ENCODE measurements at places on chromosomes 7 and 10. TPM values are rescaled to one million over a fixed set of nuclear protein-coding genes. Genes with fewer than 3 reads are reported as not detected.

The SORCS3 gene
- not detected for total RNA-seq

DNA sequence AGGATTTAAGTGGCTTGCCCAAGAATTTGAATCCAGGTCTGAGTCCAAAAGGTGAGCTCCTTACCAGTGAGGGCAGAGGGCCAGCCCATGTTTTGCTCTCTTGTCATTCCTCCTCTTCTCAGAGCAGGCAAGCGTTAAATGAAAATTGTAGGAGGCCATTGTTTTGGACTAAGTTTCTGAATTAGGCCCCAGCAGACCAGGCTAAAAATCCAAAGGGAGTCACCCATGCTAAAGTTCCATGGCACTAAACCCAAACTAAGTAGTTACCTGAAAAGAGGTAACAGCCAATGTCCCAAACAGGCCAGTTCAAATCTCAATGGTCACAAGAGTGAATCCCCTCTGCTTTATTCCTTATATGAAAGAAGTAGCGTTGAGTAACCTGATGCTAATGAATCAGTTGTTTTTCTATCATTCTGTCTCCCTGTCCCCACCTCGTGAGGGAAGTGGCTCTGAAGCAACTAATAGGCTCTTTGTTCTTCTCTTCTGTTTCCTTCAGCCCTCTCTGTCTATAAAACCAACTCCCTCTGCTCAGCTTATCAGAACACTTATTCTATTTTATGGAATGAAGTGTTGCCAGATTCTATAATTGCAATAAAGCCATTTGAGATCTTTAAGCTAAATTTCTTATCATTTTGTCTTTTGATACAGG lies 17.5 kb upstream of the CDH23 start:
- DNase-seq, result no peak

DNA sequence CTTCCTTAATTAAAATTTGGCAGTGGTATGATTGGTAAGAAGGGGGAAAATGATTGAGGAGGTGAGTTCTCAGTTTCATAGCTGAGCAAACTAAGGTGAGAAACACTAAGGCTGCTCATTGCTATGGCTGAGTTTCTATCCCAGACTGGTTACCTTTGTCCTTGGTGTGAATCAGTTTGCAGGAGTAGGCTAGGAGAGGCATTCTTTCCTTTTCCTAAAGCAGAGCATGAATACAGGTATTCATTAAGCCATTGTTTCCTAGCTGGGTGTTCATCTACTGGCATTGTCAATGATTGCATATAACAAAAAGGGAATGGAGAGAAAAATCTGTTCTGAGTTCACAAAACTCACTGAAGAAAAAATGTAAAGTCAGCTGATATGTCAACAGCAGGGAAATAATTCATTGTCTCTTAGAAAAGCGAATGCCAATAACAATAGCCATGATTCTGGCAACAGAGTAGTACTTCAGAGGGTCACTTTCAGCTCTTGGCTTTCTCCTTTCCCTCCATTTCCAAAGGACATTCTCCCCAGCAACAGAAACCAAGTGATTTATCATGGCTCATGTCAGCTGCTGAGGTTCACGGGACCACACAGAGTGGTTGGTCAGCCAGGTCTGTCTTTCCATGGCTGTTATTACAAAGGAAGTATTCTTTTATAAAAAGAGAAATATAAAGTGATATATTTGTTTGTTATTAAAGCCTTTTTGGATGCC lies 234.0 kb downstream of the BICC1 start:
- DNase-seq, result no peak

GRCh38 chr10:43983856-43984271 lies 335.2 kb upstream of the ZNF32 start:
- DNase-seq, result no peak

GRCh38 chr10:30238836-30239235 lies 110.2 kb downstream of the MTPAP start:
- no peak for DNase-seq

GRCh38 chr7:64174941-64175340 lies 32.1 kb upstream of the ZNF735 start:
- DNase-seq, result no peak

GRCh38 chr7:78635026-78635793 lies 818.3 kb downstream of the MAGI2 start:
- no peak for DNase-seq

The PCGF6 gene
- total RNA-seq, result 18.1 TPM

- DNase-seq, result peak; percentile 76
Measured at GRCh38 chr10:97407211-97407951, 6.2 kb upstream of the RRP12 start.

GRCh38 chr10:96397902-96398301 lies 39.1 kb upstream of the OPALIN start:
- no peak for DNase-seq

GRCh38 chr7:46589286-46589685 lies 668.2 kb upstream of the IGFBP3 start:
- DNase-seq, result no peak

DNA sequence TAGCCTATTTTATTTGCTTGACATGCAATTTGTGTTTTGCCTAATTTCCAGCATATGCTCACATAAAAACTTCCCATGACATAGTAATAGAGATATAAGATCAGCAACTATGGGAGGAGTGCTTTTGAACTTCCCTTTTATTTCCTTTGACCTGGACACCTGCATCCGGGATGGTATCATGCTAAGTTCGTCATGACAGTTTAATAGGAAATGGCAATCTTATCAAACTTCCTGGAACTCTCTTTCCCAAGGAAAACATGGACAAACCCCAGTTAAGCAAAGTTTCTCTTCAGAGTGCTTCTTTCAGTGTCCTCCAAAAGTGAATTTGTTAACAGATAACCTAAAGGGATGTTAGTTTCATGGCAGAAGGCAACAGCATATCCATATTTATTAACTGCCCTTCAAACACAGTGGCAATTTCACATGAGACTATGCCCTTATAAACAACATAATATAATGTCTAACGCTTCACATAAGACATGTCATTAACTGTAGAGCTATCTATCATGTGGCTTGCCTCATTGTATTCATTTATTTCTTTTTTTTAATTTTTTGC lies 474.7 kb upstream of the SEMA3A start:
- no peak for DNase-seq

DNA sequence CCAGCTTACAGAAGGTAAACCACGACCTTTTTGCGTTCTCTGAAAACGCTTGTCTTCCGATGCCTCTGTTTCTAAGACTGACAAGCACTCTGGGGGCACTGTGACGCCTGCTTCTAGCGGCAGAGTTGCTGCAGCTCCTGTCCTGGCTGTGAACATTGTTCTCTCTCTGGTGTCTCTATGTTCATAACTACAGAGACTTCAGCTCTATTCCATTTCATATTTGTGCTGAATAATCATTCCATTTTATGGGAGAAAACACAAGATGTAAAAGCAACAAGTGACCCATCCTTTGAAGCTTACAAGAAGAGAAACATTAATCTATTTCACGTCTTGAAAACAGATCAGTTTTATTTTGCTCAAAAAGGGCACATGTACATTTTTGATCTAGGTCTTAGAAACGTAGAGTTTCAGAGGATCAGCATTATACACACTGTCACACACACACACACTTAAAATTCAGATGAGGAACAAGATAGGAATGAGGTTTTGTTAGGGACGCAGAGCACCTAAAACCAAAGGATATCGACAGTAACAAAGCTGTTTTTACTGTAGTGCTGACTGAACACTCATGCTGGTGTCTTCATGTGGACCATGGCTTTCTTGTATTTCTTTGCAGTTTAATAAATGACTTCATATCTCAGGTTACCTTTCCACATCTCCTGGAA lies 3.0 kb downstream of the IKZF1 start:
- peak; percentile 45 for DNase-seq

GRCh38 chr10:127690176-127690835 lies 46.7 kb upstream of the FOXI2 start:
- no peak for DNase-seq

The GRID2IP gene
- not detected for total RNA-seq

The MLXIPL gene
- total RNA-seq, result 11.8 TPM

DNA sequence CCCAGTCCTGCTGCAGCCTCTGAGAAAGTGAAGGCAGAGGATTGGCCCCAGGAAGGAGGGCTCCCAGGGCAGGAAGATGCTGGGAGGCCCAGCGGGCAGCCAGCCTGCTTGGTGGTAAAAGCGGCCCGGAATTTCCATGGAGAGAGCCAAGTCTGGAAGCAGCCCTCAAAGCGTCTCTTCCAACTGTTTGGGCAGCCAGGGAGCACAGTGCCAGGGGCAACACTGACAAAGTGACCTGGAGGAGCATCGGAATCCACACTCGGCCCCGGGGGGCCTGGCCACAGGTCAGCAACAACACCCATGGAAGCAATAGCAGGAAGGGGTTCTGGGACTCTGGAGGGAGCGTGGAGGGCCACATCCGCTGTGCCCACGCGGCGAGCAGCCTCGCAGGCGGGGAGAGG lies 63.2 kb upstream of the FGFR2 start:
- DNase-seq, result no peak

- peak; percentile 91 for DNase-seq
Measured at GRCh38 chr10:101060036-101060950, 1.5 kb upstream of the KAZALD1 start.

GRCh38 chr7:47337531-47337930 lies 244.4 kb downstream of the TNS3 start:
- DNase-seq, result no peak

The C7orf57 gene
- total RNA-seq, result not detected

DNA sequence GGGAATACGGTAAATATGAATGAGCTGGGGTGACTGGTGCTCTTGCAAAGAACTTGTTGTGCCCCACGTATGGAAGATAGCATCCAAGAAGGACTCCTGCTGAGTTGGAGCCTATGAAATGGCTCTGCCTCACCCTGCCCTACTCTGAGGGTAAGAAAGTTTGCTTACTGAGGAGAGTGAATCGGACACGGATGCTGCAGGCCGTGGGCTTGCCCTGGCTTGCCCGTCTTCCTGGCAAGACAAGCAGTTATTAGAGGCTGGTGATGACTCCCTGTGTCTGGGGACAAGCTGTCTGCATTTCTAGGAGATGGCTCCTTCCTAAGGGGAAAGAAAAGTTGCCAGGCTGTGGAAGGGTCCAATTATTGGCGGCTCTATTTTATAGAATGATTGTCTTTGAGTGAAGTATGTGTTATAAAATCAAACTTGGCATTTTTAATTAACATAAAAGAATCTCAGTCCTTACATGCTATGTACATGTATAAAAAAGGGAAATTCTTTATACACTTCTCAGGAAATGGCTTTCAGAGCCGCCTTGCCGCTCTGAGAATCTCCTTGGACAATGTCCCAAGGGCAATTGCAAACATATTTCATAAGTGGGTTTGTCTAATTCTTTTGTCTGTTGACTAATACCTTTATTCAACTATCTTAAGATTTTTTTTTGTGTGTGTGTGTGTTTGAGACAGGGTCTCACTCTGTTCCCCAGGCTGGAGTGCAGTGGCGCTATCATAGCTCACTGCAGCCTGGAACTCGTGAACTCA lies 64.6 kb downstream of the CYP26A1 start:
- DNase-seq, result no peak

DNA sequence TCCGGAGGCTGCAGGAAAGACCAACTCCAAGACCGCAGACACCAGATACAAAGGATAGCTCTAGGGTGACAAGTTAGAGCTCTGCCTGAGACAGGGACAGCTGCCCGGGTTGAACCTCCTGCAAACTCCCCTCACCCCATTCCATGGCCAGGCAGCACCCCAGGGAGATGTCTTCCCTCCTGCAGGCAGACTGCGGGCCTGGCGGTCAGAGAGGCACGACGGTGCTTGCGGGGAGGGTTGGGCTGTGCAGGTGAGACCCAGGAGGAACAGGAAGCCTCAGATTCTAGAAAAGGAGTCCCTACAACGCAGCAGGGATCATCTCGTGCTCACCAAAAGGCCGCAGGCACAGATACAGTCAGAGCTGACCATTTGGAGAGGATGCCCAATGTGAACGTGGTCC lies 34.6 kb downstream of the CARD11 start:
- no peak for DNase-seq

GRCh38 chr10:132104471-132105301 lies 38.9 kb downstream of the JAKMIP3 start:
- DNase-seq, result no peak

The STRIP2 gene
- 56.3 TPM for total RNA-seq

DNA sequence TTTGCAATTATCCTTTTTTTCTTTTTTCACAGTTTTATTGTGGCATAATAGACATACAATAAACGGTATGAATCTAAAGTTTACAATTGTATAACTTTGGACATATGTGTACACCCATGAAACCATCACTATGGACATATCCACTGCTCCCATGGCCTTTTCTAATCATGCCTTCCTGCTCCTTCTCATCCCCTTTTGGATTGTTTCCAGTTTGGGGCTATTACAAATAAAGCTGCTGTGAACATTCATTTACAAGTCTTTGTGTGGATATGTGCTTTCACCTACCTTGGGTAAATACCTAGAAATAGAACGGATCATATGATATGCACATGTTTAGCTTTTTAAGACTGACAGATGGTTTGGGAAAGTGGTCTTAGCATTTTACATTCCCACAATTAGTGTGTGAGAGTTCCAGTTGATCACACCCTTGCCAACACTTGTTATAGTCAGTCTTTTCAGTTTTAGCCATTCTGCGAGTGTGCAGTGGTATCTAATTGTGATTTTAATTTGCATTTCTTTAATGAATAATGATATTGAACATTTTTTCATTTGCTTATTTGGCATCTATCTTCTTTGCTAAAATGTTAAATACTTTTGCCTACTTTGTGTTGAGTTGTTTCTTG lies 120.9 kb upstream of the KAT6B start:
- no peak for DNase-seq

The UROS gene
- 31.9 TPM for total RNA-seq

The SMNDC1 gene
- total RNA-seq, result 28.1 TPM

DNA sequence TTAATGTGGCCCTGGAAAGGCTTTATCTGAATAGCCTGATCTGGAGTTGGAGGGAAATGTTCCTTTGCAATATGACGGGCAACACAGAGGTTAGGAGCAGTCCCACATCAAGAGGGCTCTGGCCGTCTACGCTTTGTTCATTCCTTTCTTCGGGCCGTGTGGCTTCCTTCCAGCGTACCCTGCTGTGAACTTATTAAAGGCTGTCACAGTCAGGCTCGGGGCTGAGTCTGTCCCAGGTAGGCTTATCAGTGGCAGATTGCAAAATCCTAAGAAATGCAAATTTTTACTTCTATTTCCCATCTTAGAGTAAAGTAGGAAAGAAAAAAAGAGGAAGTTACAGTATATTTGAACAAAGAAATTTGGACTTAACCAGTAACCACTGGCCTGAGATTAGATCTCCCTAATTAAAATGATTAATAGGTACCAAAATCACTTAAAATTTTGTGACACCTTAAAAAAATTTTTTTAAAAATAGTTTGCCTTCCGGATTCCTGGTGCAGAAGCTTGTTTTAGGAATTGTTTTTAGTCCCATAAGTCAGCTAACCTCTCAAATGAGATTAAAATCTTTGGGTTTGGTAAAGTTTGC lies 453.1 kb upstream of the MKI67 start:
- DNase-seq, result peak; percentile 31

DNA sequence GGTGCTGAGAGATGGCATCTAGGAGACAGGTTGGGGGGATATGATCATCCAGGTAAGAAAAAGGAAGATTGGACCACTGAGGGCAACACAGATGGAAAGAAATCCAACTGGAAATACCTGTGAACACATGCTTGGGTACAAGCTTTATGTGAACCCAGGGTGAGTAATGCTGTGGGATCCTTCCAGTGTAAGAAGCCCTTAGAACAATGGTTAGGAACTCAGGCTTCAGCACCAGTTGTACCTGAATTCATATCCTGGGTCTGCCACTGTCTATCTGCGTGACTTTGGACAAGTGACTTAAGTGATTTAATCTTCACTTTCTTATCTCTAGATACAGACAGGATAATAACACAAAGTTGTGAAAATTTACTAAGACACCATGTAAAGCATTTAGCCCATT lies 131.0 kb downstream of the ST7 start:
- no peak for DNase-seq

Data from K562 (cell line).